NCI-H1092 (cell line): ENCODE measurements at places on chromosomes 4 and X.

- DNase-seq = no peak
These were observed 116.6 kb upstream of the FRMPD4 start for GRCh38 chrX:12021698-12022097.

GRCh38 chrX:2596045-2596444, 95.0 kb upstream of the CD99 start:
- no peak for DNase-seq

- no peak for DNase-seq
These were observed 841 bp downstream of the ACOT9 start for GRCh38 chrX:23742174-23742696.

- no peak for DNase-seq
These were observed 1.3 kb downstream of the NCAPG start for GRCh38 chr4:17812125-17812524.

DNA sequence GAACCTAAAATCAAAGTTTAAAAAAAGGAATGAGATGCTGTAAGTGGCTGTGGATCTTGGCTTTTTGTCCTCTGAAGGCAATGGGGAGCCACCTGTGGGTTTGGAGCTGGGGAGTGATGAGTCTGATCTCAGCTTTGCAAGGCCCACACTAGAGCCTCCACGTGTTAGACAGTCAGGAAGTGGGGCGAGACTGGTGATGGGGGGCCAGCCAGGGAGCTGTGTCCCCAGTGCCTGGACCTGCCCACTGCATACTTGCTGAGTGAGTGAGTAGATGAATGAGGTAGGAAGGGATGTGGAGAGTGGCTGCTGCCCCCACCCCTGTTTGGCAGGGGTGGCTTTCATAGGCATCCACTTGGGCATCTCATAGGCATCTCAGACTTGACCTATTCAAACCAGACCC, 84.0 kb downstream of the NHSL2 start:
- DNase-seq = no peak

DNA sequence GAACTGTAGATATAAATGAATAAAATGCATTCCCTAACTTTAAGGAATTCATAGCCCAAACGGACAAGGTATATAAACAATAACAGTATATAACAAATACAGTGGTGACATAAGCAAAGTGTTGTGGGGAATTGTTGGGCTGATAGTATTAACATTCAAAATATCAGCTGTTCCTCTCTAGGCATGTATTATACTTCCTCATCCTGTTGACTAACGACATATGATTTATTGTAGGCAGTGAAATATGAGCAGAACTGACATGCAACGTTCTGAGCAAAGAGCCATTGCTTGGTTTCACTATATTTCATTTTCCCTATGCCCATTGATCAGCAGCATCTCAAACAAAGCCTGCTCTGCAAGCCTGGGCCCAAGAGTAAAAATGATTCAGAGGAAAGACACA, 143.9 kb downstream of the PTCHD1 start:
- no peak for DNase-seq

DNA sequence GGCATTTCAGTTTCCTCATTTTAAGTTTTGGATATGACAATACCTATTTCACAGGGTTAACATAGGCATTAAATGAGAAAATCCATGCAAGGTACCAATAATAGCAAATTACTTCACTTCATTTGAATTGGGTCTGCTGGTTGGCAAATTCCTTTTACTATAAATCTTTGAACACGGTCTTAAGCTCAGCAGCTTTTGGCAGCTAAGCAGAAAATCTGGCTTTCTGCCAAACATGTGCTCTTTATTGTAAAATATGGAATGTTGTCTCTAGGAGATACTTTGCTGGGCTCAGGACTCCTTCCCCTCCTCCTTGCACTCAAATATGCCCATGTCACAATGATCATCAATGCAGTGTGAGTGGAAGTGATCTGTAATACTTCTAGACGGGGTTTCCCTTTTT, 16.8 kb upstream of the DMP1 start:
- peak; percentile 1 for DNase-seq

- DNase-seq = no peak
These were observed 8.3 kb downstream of the CTAG1A start for GRCh38 chrX:154593201-154593600.
